ENCODE measurements at places on chromosomes 12 and 14.

GRCh38 chr12:57027805-57028153 lies 11.4 kb upstream of the TAC3 start:
- no peak for DNase-seq

- no peak for DNase-seq
Observed at GRCh38 chr14:94116701-94117100, 6.2 kb downstream of the IFI27 start.

GRCh38 chr12:77042833-77043232 lies 22.5 kb downstream of the E2F7 start:
- DNase-seq: no peak

DNA sequence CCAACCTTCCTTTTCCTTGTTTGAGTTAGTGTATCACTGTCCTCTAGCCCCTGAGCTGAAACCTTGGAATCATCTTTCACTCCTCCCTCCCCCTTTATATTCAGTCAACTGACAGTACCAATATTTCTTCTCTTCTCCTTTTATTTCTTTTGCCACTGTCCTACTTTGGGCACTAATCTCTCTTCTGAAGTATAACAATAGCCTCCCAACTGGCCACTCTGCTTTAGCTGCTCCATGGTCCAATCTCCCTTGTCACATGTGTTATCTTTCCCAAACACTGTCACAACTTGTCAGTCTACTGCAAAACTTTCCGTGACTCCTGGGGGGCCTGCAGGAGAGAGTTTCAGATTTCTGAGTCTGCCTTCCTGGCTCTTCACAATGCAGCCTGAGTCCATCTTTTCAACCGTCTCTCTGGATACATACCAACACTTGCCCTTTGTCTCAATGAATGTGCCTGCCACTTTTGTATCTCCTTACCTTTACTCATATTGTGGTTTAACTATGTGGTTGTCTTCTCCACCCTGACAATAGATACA lies 471.2 kb downstream of the DIO2 start:
- DNase-seq: no peak

DNA sequence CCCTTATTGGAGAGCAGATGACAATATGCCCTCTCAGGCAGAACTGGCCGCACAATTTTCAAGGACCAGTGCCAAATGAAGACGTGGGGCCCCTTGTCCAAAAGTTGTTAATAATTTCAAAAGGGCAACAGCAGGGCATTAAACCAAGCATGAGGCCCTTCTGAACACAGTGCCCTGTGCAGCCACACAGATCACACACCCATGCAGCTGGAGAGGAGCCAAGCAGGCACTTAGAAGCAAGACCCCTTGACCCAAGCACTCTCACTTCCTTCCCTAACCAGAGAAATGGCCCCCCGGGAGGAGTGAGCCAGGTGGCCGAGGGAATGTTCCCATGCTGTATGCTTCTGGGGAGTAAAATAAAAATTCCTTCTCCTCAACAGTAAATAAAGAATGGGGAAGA lies 114.0 kb upstream of the TMPO start:
- DNase-seq: no peak

DNA sequence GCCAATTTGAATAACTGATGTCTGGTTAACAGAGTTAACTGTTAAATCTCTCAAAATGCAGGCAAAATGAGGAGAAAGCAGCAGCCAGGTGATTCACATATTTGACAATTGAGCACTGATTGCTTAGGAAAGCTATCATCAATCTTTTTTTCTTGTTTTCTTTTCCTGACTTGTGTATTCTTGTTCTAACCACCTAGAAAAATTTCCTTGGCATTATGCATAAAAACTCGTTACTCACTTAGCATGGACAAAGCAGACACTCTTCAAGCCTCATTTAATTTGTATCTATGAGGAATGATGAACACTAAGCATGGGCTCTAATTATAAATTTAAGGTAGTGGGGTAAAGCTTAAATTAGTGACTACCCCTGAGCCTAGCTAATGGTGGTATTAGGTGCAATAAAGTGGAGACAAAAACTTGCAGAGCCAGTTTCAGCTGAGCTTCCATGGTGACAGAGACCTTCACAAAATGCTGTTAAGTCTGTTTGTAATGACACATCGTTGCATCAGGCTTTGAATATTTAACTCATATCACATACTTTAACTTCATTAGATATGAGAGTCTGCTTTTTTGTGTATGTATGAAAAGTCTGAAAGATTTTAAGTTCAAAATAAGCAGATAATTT lies 52.0 kb downstream of the RASSF9 start:
- no peak for DNase-seq

DNA sequence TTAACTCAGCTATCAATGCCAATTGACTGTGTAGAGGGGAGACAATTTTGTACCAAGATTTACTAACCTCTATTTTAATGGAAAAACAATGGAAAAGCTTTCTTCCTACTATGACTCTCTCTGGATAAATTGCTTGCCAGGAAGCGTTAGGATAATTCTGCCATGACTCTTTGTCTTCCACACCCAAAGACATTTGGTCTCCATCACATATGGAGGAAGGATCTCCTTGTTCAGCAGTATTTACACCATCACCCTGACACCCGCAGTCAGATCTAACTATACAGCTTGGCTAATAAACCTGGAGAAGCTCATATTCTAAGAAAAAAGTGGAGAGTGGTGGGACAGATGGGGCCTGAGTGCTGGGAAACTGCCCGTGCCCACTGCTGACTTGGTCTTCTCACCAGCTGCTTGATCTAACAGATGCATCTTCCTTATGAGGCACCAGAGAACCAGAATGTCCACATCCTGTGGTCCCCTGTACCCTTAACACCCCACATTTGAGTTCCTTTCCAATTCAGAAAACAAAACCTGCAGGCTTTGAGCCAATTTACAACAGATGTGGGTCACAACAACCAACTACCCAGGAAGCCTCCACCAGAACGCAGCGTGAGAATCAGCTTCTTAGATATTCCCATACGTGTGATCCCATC lies 154.0 kb downstream of the DAD1 start:
- DNase-seq: no peak

DNA sequence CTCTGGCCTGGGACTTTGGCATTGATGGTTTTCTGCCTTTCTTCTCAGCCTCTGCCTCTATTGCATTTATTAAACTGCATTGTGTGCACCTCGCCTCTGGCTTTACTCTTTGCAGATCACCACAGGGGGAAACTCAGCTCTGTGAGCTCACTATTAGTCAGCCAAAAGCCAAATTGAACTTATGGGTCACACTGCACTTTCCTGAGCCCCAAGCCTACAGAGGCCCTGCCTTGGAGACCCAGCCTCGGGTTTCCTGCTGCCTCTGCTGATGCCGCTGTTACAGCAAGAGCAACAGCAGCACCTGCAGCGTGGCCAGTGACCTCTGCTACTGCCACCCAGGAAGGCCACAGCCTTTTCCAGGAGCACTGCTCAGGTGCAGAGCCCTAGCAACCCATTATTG lies 122.5 kb downstream of the DAD1 start:
- no peak for DNase-seq

DNA sequence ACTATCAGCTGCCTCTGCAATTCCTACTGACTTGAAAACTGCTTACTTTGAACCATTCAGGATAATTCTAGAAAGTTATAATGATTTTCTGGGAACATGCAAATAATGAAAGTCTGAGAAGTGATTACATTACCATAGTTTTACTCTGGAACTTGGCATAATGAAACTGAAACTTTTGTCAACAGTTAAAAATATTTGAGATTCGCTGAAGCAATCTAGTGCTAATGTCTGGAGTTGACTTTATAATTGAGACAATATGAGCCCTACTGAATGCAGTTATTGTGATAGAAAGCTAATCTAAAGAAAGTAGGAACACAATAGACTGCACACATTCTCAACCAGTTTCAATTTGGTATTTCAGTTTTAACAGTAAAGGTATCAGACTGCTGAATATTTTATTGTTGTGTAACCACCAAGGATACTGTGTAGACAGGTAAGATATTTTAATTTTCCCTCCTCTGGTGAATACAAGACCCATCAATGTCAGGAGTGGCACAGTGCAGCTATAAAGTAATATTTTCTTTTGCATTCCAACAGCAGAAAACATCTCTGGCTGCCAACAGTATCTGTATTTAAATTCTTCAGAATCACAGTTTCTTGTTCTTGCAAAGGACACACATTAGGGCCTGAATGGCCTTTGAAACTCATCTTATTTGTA lies 483.5 kb downstream of the ATP23 start:
- DNase-seq: no peak

DNA sequence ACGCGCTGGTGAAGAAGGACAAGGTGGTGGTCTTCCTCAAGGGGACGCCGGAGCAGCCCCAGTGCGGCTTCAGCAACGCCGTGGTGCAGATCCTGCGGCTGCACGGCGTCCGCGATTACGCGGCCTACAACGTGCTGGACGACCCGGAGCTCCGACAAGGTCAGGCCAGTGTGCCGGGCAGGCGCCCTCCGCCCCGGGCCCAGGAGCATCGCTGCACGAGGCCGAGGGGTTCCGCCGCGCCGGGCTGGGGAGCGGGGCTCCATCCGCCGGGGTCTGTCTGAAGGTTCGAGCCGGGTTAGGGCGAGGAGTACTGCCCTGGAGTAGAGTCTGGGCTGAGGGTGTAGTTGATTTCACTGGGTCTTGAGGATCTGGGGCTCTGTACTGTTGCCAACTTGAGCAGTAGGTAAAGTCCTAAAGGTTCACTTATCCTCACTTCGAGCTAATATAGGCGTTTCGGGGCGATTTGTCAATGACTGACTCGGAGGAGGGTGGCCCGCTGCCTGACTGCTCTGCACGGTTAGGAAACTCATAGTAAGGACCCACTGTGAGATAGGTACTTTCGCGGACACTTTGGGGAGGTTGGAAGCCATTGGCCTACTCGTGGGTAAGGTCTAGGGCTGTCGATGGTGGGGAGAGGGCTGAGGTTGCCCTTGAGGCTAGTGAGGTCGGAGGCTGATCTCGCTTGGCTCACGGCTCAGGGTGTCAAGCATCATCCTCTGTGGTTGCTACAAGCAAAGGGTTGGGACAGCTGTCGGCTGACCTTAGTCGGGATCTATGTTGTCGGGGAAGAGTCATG lies 574 bp downstream of the GLRX5 start:
- no peak for DNase-seq

DNA sequence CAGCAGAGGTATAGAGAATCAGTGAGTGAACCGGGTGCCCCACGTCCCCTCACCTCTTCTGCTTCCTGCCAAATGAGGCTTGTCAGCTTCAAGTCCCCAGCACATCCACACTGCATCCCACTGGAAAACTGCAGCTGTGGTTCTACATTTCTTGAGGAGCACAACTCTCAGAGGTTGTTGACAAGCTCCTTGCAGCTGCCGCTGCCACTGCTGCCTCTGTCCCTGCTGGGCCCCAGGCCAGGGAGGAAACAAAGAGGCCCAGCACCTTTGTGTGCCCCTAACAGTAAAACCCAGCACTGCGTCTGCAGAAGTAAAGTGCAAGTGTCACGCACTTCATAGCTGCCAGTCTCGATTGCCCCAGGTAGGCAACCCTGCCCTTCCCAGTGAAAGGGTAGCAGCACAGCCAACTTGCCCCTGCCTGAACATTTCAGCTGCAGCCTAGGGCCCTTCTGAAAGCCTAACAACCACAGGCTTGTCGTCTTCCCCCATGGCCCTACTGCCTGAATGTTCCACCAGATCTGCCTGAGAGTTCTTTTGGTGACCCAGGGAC lies 1162.1 kb upstream of the USP15 start:
- DNase-seq: no peak

- DNase-seq: no peak
Observed at GRCh38 chr12:28830491-28830890, 318.6 kb upstream of the FAR2 start.

DNA sequence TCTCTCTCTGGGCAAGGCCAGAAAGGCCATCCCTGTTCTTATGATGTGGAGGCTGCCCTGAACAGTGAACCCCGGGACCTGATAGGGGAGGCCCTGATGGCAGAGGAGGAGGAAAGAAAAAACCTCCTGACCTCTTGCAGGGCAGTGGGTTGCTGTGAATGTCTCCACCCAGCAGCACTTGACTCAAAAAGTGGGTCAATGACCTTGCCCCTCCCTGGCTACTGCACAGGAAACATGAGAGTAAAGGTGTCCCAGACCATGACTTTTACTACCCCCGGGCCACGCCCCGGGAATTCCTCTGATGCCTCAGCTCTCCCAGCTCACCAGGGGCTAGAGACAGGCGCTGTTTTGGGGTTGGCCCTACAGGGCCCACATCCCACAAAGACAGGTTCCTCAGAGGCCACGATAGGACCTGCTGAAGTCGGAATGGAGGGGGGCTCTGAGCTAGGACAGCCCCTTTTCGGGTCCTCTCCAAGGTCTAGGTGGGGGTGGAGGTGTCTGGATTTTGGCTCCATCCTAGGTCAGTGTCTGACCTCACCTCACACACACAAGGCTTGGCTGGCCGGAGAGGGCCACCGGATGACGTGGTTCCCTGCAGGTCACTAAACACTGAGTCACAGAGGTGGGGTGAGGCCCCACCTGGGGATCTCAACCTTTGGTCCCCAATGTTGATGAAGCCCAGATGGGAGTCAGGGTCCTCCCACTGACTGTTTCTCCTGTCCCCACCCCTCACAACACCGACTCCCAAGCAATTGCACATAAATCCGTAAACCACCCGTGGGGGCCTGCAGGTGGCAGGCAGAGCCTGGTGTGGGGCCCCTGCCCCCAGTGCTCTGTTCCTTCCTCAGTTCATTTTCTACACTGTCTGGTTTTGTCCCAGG lies 1.6 kb downstream of the RHOF start:
- DNase-seq: no peak

DNA sequence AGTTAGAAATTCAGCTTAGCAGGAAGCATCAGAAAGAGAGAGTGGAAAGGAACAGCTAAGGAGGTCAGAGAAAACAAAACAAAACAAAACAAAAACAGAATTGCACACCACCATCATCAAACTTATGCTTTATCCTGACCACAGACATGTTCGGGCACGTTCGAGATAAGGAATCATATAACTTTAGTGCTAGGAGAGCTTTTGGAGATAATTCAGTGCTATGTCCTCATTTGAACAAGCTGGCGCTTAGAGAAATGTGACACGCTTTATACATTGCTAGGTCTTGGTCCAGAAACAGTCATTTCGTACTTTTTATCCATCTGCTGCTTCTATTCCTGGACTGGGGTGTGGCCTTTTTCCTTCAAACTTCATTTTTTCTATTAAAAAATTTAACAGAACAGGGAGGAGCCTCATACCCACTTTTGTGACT lies 213.1 kb downstream of the PTPRO start:
- no peak for DNase-seq

- no peak for DNase-seq
Observed at GRCh38 chr12:120914794-120915193, 10.6 kb upstream of the SPPL3 start.

DNA sequence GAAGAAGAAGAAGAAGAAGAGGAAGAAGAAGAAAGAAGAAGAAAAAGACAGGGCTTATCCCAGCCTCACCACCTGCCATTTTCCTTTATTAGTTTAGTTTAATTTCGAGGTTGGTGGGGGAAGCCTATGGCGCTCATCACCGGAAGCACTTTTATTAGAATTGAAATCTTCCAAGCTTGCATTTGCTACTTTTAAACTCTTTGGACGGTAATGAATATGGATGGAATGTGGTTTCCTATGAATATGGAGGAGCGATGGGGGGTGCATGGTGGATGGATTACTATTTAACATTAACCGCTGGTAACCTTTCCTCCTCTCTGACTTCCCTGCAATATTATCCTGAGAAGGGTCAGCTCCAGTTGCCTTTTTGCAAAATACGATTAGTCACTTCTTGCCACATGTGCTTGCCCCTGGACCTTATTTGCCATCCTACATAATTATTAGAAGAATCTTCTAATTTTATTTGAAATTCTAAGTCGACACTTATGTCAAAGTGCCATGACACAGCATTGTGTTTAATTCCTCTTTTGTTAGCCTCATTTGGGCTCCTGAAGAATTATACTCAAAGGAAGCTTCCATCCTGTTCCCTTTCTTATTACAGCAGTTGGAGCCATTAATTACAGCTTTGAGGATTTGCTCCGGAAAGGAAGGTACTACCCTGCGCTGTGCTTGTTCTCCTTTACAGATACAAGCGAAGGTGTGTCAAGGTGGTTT lies 424.5 kb downstream of the VRK1 start:
- no peak for DNase-seq

- no peak for DNase-seq
Observed at GRCh38 chr14:102262929-102263462, 42.0 kb downstream of the MOK start.
